ENCODE measurements at places on chromosomes 1 and 21.

DNA sequence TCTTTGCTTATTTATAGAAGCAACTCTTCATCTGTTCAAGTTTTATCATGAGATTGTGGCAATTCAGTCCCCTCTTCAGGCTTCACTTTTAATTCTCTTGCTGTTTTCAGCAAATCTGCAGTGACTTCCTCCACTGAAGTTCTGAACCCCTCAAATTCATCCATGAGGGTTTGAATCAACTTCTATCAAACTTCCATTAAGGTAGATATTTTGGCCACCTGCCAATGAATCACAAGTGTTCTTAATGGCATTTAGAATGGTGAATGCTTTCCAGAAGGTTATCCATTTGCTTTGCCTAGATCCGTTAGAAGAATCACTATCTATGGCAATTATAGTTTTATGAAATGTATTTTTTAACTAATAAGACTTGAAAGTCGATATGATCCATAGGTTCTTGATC lies 946.7 kb upstream of the B3GALT2 start:
- no peak for DNase-seq

- DNase-seq: no peak
These were observed 2.4 kb upstream of the BRWD1 start for GRCh38 chr21:39315603-39316445.

GRCh38 chr1:201539561-201540431 lies 869 bp downstream of the NAV1 start:
- DNase-seq: no peak

DNA sequence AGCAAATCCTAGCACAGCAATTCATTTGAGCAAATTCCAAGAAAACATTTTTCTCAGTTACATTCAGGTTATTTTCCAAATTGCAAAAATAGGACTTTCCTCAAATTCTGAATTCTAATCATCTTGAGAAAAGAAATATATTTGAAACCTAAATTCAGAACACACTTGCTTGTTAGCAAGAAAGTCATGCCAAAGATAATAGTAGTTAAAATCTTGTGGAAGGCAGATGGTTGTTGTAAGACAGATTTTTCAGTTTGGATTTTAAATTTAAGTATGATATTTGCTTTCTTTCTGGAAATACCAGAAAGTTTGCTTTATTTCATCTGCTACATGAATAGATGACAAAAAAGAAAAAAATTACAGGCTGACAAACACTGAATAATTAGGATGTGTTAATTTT lies 29.1 kb downstream of the SNX7 start:
- DNase-seq: no peak

GRCh38 chr1:98344731-98345130 lies 316.8 kb upstream of the SNX7 start:
- DNase-seq: no peak

- no peak for DNase-seq
These were observed 55.7 kb upstream of the EFHD2 start for GRCh38 chr1:15353839-15354579.

All from activated CD4-positive, alpha-beta T cell treated with anti-CD3 and anti-CD28 coated beads, Interleukin-2, amount 50 U/mL, for 1 hour (primary cell).